ENCODE measurements at places on chromosomes 4 and X.

- no peak for DNase-seq
Measured at GRCh38 chrX:17596546-17597205, 140.6 kb upstream of the SCML1 start.

- no peak for DNase-seq
Measured at GRCh38 chr4:74330295-74330750, 22.1 kb downstream of the EPGN start.

DNA sequence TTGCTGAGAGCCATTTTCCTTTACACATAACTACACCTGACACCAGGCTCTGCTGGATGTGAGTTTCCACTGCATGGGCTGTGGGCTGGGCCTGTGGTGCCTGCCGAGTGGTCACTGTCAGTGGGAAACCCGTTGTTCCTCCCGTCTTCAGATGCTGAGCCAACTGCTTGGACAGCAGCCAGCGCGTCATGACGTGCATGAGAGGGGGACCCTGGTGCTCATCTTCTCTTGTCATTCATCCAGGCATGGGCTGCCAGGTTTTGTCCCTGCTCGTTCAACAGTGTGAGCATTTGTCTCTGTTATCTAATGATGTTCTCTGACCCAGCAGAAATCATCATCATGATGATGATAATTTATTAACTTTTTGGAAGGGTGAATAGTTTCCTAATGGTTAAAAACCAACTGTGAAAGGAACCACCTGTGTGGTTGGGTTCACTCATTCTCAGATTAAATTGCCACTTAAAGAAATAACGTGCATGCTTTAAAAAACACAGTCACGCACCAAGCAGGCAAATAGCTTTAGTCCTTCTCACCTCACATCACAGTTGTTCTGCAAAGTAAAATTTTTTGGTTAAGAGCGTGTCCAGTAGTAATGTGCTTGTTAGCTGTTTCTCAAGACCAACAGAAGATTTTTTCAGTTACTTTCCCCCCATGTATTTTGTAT lies 19.9 kb upstream of the CLDN34 start:
- no peak for DNase-seq

- no peak for DNase-seq
Measured at GRCh38 chr4:112411781-112412550, 104.0 kb downstream of the NEUROG2 start.

- no peak for DNase-seq
Measured at GRCh38 chr4:54227256-54228055, 1.6 kb upstream of the PDGFRA start.

DNA sequence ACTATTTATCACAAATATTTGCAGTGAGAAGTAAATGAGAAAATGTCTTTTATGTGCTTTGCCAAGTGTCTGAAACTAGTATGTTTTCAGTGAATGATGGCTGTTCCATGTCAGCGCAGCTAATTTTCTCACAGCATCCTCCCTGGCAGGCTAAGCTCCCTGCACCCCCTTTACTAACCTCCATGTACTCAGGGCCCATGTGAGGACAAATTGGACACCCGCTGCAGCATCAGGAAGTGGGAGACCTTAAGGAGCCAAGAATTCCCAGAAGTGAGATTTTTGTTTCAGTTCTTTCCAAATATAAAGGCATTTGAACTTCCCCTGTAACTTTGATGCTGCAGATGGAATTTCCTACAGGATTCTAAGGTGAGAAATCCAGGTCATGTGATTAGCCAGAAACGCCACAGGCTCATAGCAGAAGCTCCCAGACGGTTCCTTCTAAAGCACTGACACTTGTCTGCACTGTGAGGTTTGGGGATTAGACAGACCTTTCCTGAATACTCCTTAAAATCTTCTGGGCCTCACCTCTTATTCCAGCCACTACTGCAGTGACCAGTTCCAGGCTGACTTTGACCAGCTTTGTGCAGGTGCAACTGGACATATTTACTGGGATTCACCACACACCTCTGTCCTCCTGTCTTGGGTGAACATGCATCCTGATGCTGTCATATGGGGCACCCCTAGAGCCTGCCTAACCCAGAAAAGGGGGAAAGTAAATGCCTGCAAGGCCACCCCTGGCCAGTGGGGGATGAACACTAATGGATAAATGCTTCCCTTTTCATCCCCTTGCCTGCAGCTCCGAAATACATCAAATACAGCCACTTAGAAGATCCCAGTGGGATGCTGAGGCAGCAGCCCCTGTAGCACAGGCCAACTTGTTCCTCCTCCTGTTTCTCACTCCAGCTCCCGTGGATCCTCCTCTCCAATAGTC lies 45.9 kb downstream of the LGI2 start:
- DNase-seq = no peak

- DNase-seq = no peak
Measured at GRCh38 chr4:122851568-122851967, 24.9 kb downstream of the FGF2 start.

DNA sequence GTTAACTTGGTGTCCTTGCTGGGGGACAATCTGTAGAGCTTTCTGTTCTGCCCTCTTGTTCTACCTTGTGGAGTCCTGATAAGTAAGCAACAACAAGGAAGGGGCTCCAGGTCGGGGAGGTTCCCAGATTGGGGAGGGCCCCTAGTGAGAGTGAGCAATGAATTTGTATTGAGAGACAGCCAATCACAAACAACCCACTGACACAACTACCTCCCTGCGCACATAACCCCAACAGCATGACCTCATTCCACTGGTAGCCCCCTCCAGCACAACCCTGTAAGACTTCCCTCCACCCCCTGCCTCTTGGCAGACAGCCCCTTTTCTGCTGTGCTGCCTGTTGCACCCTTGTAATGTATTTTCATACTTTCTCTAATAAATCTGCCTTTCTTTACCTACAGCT lies 19.7 kb upstream of the PNPLA4 start:
- no peak for DNase-seq

- DNase-seq = no peak
Measured at GRCh38 chr4:111500858-111501257, 644.4 kb upstream of the FAM241A start.

GRCh38 chr4:15884666-15885065 lies 53.9 kb downstream of the FGFBP1 start:
- DNase-seq = no peak

GRCh38 chr4:148452970-148453369 lies 10.8 kb upstream of the NR3C2 start:
- no peak for DNase-seq

DNA sequence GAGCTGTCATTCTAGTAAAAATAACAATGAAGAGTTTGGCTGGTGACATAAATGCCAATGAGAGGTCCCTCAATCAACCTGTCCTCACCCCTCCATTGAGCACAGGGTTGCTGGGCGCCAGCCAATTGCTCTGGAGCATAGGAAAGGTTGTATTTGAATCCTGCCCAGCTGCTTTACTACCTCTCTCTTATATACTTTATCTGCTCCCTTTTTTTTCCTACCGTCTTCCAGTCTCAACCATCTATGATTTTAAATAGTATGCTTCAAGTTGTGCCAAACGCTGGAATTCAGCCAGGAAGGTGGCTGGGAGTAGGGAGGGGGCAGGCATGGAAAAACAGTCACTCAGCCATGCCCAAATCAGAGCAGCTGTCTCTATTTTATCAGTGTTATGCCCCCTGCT lies 153.8 kb downstream of the NR3C2 start:
- no peak for DNase-seq

DNA sequence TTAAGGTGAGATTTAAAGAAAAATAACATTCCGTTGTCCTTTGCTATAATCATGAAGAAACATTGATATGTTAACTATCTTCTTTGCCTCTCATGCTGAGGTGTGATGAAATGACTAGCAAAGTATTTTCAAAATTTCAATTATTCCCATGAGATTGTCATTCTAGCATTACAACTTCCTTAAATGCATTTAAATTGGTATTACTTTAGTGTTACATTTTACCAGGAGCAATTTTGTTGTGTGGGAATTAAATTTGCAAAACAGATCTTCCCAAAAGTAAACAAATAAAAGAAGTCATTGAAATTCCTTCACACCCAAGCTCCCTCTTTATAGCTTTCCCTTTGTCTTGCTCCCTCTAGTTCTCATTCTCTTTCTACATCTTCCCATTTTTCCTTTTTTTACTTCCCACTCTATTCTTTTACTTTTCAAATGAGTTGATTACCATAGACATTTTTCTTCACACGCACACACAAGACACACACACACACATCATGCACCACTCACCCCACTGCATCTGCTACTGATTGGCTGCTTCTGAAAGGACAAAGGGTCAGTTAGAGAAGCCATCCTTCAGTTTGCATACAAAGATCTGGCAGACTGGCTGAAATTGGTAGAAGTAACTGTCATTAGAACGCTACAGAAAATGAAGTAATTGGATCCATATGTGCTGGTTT lies 10.0 kb upstream of the APELA start:
- DNase-seq = no peak

DNA sequence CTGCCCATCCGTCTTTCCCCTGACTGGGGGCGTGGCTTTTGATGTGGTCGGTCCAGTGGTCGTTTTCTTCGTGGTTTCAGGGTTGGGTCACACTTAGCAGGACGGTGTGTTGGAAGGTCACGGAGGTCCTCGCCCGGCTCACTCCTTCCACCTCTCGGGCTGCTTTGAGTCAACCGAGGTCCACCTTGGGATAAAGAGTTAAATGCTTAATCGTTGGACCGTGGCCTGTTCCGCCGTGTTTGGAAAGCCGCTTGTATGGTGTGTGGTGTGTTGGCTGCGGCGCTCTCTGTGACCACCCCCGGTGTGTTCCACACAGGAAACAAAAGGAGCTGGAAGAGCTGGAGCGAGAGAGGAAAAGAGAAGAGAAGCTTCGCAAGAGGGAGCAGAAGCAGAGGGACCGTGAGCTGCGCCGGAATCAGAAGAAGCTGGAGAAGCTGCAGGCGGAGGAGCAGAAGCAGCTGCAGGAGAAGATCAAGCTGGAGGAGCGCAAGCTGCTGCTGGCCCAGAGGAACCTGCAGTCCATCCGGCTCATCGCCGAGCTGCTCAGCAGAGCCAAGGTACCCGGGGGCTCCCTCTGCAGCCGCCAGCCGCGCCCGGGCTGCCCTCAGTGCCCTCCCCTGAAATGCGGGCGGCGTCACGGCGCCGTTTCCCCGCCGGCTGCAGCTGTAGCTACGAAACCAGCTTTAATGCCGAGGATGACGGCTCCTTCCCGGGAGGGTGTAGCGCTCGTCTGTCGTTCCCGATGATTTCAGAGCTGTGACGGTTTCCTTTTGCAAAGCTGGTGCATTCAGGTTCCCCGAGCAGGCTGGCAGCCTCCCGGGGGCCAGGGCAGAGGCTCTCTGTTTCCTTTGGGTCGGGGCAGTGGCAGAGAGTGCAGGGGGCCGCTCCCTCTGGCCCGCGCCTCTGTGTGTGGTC lies 7.7 kb downstream of the AKAP17A start:
- DNase-seq = no peak

- DNase-seq = peak; percentile 32
Measured at GRCh38 chr4:148056879-148057278, 325.0 kb downstream of the ARHGAP10 start.

DNA sequence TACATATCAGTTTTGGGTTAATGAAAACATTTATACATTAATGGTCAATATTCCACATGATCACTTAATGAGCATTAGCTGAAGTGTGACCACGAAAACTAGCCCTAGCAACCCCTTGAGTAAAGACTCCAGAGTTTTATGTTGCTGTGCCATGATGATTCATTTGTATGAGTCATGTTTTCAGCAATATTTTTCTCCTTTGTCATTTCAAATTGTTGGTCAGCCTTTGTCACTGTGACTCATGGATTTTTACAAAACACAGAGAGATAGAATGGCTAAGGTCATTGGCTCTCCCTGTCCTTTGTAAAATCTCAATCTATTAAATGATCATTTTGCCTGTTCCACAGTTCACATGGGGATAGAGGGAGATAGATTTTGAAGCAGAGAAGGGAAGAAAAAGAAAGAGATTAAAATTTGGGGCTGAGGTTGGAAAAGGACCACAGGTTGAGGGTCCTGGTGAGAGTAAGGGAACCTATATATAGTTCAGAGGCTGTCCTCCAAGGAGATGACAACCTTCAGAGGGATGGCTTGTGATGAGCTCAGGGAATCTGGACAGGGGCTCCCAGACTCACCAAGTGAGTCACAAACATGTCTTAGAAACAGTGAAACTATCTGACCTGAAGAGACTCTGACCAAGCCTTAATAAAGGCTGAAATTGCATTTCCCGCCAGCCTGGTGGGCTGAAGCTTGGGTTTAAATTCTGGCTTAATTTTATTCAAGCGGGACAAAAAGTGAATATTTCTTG lies 25.6 kb downstream of the NR0B1 start:
- DNase-seq = no peak

All from T-helper 22 cell (primary cell).